ENCODE measurements at places on chromosomes 12 and 14.

GRCh38 chr12:121034616-121035305 is 4.3 kb downstream of the OASL start:
- no peak for DNase-seq

DNA sequence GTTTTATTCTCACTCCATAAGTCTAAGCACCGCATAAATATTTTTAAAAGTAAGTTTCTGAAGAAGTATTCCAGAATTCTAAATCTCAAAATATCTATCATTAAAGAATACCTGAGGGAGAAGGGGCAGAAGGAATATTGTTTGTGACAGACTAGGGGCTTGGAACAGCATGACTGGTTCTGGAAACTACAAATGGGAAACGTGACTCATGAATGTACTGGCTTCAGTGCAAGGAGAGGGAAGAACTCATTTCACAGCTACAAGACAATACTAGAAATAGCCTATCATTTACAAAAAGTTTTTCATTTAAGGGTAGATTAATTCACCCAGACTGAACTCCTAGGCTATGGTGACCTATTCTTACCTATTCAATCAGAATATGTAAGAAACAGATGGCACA is 121.3 kb downstream of the SLC25A21 start:
- no peak for DNase-seq

DNA sequence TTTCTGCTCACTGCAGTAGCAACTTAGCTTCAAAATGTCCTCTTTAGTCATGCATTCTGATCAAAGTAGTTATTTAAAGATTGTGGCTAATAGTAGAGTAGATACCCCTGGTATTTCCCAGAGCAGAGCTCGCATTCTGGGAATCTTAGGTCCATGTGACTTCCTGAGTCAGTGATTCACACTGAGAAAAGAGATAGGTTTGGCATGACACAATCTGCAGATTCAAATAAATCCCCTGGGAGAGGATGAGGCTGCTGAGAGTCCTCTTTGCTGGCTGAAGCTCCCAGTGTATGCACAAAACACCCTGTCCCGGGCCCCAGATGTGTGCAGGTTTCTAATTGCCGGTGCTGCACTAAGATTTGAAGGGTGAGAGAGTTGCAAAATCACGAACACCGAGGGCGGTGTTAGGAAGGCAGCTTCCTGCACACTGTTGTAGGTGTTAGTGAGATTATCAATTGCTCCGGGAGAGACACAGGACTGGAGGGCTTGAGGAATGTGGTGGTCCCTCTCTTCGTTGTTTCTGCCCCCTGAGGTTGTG is 233.2 kb downstream of the NRXN3 start:
- no peak for DNase-seq

- DNase-seq = no peak
Observed at GRCh38 chr12:109578330-109578927, 4.8 kb downstream of the MVK start.

DNA sequence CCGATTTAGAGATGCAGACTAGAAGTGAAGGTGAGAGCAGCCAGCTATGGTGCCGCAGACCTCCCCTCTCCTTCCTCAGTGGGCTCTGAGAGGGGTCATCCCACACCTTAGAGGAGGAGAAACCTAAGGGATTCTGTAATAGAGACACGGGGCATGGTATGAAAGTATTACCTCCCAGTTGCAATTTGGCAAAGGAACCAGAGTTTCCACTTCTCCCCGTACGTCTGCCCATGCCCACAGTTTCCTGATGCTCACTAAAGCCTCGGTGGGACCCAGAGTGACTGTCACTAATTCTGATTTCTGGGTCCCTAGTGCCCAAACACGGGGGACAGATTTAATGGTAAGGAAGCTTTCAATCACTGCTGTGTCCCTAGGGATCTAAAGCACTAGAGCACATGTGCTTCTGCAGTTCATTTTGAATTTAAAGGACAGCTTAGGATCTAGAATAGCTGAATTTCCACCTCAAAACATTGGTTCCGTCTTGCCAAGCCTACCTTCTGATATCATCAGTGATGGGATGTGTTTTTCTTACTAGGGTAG is 44.1 kb downstream of the DAD1 start:
- no peak for DNase-seq

- DNase-seq = no peak
Observed at GRCh38 chr12:29241821-29242591, 92.9 kb downstream of the FAR2 start.

DNA sequence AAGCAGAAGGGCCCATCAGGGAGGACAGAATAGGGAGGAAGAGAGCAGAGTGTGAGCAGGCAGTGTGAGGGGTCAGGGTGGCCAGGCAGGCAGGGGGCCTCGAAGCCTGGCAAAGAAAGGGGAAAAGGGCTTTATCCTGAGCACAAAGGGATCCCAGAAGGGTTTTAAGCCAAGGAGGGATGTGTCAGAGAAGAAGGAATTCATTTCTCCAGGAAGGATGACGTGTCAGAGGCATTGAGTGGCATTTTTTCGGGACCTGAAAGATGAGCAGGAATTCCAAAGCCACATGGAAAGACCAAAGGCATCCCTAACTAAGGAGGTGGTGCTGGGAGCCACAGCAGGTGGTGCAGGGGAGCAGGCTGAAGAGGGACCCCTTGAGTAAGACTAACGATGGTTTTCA is 132.1 kb downstream of the DICER1 start:
- no peak for DNase-seq

DNA sequence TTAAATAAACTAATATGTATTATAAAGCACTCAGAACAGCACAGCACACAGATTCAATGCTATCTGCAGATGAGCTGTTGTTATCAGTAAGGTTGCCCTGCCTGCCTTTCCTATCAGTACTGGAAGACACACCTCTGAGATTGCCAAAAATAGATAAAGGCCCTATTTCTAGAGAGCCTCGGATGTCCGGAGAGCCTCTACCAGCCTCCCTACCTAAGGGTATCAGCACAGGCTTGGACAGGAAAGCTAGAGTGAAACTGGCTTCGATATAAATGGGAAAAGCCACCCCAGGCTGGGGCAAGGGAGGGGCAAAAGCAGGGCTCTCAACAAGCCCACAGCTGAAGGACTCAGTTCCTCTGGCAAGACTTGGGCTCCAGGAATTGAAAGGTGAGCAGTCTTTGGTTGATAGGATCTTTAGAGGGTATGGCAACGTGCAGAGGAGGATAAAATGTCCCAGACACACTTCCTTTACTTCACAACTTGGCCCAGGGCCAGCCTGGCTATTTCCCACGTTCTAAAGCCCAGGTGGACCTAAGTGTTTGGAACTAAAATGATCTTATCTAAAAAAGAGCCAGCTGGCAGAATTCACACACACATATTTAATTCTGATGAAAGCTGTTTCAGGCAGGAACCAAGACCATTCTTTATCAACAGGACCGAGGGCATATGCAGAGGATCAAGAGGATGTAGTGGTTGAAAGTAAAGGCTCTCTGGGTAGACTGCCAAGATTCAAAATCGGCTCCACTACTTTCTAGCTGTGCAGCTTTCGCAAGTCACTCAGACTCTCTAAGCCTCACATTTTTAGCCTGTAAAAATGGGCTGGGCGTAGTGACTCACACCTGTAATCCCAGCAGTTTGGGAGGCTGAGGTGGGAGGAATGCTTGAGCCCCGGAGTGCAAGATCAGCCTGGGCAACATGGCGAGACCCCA is 37.8 kb upstream of the ITPR2 start:
- DNase-seq = no peak

- no peak for DNase-seq
Observed at GRCh38 chr14:89284333-89285058, 132.5 kb downstream of the FOXN3 start.

GRCh38 chr12:20490213-20490612 is 121.9 kb downstream of the PDE3A start:
- no peak for DNase-seq

DNA sequence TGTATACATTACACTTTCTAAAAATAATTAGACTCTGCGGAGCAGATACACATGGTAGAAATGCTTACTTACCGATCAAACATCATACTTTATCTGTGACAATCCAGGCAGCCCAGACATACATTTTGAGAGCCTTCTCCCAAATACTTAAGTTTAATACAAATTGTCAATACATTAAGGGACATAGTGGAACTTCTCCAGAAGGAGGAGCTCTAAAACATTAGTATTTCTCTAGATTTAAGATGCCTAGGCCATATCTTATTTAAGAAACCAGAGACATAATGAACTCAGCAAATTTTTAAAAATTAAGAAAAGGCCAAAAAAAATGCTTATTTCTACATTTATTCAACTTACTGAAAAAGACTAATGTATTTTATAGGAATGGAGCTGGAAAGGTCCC is 16.1 kb downstream of the ACSM4 start:
- DNase-seq = no peak

DNA sequence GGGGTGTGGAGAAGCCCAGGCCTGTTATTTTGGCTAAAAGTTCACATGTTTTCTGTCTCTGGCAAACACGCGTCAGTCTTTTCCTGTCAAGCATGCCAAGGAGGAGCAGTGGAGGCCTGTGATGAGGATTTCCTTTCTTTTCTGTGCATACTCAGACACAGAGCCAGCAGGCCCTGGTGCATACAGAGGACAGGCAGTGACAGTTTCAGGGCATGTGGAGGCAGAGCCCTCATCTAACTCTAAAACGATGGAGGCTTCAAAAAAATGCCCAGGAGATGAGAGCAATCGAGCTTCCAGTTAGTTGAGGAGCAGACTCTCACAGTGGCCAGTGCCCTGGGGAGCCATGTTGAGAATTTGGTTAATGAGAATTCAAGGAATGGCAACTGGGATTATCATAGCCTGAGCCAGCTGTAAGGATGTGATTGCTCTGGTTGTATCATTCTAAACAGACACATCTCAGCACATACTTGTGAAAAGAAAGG is 66.5 kb downstream of the TRAFD1 start:
- DNase-seq = no peak

DNA sequence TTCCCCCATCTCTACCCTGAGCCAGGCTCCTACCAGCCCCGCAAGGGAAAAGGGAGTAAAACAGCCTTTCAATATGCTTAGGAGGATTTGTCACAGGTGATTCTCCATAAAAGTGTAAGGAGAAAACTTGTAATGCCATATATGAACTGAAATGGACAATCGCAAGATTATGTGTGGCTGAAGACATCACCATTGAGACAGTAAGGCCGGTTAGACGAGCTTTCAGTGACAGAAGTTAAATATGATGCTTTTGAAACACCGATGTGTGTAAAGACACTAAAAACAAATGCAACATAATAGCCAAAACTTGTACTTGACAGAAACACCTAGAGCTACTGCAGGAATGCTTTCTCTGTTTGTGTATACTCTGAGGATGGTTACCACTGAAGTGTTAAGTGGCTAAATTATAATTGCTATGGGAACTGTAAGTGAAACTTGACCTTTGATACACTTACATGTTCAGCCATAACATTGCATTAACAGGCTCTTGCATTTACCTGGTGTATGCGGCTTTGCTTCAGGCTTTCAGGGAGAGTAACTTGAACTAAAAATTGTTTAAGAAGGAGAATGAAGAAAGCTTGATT is 42.3 kb downstream of the FAR2 start:
- no peak for DNase-seq

DNA sequence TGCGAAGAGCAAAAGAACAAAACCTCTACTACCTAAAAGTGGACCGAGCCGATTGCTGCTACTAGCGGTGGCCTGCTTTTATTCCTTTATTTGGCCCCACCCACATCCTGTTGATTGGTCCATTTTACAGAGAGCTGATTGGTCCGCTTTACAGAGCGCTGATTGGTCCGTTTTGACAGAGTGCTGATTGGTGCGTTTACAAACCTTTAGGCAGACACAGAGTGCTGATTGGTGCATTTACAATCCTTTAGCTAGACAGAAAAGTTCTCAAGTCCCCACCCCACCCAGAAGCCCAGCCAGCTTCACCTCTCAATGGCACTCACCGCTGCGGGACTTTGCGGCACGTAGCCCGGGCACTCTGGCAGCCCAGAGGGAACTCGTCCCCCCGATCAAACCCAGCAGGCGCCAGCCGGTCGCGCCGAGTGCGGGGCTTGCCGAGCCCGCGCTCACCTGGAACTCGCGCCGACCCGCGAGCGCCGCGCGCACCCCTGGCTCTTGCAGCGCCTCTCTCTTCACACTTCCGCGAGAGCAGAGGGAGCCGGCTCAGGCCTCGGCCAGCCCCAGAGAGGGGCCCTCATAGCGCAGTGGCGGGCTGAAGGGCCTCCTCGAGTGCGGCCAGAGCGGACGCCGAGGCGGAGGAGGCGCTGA is 8.7 kb upstream of the FGD4 start:
- no peak for DNase-seq

DNA sequence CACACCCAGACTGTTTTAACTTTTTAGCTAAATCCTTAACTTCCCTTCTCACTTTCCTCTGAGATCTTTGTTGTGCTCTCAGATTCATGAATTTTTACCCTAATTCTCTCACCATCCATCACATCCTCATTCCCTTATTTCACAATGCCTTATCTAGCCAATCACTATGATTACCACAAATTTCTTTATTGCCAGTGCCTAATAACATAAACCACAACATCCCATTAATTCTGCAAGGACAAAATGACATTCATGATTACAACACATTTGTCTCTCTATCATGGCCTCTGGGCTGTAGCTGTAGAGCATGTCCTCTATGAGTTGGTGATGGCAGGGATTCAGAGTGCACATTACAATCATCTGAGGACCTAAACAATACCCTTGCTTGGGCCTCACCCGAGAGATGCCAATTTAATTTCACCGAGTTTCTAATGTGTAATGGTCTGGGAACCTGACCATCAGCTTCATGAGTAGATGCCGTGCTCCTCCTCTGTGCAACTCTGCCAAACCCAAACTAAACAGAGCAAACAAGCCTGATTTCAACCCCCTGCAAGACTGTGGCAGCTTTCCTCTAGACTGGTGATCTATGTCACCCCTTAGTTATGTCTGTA is 99.3 kb downstream of the SPTSSA start:
- no peak for DNase-seq

DNA sequence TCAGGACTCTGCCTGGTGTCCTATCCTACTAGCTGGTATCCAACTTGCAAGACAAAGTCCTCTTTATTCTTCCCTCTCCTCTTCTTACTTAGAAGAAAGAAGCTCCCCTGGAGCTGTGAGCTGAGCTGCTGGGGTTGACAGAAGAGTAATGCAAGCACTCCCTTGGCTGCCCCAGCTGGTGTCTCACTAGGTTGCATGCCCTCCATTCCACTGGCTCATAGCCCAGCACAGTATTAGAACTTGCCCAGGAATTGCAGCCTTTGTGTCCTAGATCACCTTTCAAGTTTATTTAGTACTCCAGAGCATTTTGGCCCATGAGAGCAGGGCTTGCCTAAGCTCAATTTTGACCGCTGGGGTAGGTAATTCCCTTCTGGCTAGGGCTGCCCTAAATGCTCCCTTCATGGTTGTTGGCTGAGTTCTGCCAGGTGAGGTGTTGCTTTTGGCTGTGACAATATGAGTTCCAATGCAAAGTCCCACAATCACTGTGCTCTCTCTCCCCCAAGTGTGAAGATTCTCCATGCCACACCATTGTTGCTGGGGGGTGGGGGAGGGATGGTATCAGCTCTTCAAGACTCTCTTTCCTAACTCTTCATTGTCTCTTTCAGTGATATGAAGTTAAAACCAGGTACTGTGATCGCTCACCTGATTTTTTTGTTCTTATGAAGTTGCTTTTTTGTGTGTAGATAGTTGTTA is 317.4 kb upstream of the DDHD1 start:
- DNase-seq = no peak

GRCh38 chr14:37480446-37481290 is 114.4 kb downstream of the FOXA1 start:
- DNase-seq = no peak
